ENCODE measurements at places on chromosomes 7 and 10. TPM values are rescaled to one million over a fixed set of nuclear protein-coding genes. Genes with fewer than 3 reads are reported as not detected.

DNA sequence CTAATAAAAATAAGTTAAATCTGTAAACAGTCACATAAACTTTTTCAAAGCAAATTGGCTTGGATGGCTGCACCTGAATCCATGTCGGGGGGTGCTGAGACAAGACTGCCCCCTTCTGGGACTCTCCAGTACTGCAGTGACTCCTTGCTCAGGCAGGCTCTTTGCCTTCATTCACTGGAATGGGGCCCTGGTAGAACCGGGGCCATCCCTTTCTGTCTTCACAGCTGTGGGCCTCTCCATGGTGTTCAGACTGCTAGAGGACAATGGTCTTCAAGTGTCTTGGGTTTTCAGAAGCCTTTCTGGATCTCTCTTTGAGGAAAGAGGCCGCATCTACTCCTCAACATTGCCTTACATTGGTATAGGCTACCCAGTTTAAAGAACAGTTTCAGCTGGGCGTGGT, 16.1 kb upstream of the IMPDH1 start:
- DNase-seq: no peak

DNA sequence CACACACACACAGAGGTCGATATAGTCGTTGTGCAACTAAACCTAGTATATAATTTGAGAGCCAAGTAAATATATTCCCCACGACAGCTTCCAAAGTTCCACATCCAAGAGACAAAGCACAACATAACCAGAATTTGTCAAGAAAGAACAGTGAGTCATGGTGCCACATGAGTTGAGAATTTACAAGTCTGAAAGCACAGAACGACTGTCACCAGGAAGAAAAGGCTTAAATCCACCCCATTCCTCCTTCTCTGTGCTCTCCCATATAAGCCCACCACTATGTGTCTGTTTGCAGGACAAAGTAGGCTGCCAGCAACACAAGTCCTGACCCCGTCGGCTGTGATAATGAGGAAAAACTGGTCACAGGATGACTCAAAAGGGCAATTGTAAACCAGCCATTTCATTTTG, 32.8 kb downstream of the GSAP start:
- no peak for DNase-seq

- no peak for DNase-seq
Measured at GRCh38 chr7:144391823-144392255, 11.7 kb downstream of the NOBOX start.

DNA sequence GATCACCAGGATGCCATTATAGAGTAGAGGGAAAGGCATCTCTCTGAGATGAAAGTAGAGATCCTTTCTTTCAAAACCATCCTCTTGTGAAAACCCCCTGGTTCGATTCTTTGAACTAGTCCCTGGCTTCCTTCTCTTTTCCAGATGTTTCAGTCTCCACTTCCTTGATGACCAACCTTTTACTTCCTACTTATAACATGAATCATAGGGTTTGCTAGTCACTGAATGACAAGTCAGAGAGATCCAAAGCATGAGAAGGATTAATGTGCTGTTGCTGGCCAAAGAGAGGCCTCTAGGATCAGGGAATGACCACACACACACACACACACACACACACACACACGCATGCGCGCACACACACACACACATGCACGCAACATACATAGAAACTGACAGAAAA, 161.1 kb upstream of the FRMD4A start:
- DNase-seq: no peak

DNA sequence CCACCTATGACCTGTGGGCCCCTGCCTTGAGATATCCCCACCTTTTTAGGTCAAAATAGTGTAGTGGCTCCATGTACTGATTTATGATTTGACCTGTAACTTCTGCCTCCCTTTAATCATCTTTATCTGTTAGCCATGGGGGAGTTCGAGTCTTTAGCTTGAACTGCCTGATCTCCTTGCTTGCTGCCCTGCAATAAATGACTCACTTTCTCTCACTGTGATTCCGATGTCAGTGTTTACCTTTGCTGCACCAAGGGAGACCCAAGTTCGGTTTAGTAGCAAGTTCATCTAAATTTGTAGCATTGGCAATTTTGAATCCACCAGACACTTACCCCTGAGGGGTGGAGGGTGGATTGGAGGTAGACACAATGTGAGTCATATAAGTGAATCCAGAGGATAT, 814.6 kb upstream of the AUTS2 start:
- no peak for DNase-seq

- DNase-seq: peak; percentile 72
Measured at GRCh38 chr7:42494199-42494710, 257.2 kb upstream of the GLI3 start.

GRCh38 chr10:49225218-49225876, 37.2 kb upstream of the TMEM273 start:
- peak; percentile 90 for DNase-seq

DNA sequence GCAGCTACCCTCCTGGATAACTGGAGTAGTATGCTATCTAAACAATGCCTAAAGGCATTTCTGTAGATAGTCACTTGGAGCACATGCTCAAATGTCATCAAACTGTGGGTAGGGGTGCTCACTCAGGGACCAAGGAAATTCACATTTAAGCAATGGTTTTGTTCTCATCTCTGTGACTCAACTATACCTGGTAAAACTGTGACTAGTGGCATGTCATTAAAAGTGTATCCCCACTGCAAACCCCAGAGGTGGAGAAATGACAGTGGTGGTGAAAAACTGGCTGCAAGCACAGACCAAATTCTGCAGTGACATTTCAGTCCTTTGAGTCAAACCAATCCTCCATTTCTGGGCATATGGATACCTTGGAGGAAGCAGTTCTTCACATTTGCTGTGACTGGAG, 134.2 kb upstream of the EFCAB10 start:
- DNase-seq: no peak

DNA sequence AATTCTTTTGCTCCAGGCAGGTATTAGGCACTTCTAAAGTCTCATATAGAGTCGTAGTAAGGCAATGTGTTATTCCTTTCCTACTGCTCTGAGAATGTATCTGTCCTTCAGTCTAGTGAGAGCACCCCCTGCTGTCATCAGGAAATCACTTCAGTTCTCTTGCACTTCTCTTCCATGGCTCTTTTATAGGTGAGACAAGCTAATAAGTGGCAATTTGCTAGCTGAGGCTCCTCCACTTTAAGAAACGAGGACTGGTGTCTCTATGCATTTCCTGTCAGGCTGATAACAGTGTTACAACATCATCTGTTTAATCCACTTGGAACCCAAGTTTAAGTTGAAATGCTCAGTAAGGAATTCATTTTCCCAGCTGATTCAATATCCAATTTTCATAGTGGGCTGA, 350.6 kb downstream of the TFEC start:
- DNase-seq: no peak

DNA sequence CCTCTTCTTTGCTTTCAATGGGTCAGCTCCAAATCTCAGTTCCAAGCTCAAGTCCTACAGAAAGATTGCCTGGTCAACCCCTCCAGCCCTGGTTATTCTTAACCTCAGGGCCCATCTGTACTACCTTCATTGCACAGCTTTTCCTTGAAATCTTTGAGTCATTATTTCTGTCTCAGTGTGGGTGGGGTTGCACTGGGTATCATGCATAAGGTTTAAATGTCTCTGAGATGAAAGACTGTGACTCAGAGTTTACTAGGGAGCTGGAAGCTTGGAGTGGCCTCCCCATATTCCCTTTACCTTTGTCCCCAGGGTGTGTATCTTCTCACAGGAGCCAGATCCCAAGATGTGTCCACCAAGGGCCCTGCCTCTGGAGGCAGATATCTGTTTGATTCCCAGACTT, 3.3 kb upstream of the OR6V1 start:
- no peak for DNase-seq

GRCh38 chr7:44634187-44634838, 27.9 kb downstream of the OGDH start:
- DNase-seq: no peak

GRCh38 chr10:51266496-51266895, 192.2 kb downstream of the PRKG1 start:
- DNase-seq: no peak

Gene C10orf105
- 0.17 TPM for total RNA-seq

Gene CRPPA
- total RNA-seq: 3.6 TPM

Gene ANKRD2
- 1.6 TPM for total RNA-seq

Gene TDRD1
- total RNA-seq: 0.13 TPM

Gene OR6V1
- total RNA-seq: not detected

Gene PTF1A
- not detected for total RNA-seq

Gene ITPRIP
- 39.8 TPM for total RNA-seq

Measured in esophagus muscularis mucosa (tissue), 4 donors.